CD4-positive, alpha-beta memory T cell (primary cell): ENCODE measurements at places on chromosomes 11 and 22. TPM values are rescaled to one million over a fixed set of nuclear protein-coding genes. Genes with fewer than 3 reads are reported as not detected.

Gene HORMAD2
- polyA plus RNA-seq: not detected

Gene OR2AG2
- not detected for polyA plus RNA-seq

Gene PDGFB
- 11.4 TPM for polyA plus RNA-seq

- no peak for DNase-seq
These were observed 27.5 kb upstream of the CALCB start for GRCh38 chr11:15045891-15046290.

GRCh38 chr11:127609025-127609773 lies 608.6 kb upstream of the KIRREL3 start:
- no peak for DNase-seq
